ENCODE measurements at places on chromosomes 2 and 18.

- no peak for DNase-seq
Observed at GRCh38 chr2:173521450-173522192, 166.9 kb downstream of the CDCA7 start.

GRCh38 chr2:50273003-50273402 lies 758.9 kb downstream of the NRXN1 start:
- no peak for DNase-seq

DNA sequence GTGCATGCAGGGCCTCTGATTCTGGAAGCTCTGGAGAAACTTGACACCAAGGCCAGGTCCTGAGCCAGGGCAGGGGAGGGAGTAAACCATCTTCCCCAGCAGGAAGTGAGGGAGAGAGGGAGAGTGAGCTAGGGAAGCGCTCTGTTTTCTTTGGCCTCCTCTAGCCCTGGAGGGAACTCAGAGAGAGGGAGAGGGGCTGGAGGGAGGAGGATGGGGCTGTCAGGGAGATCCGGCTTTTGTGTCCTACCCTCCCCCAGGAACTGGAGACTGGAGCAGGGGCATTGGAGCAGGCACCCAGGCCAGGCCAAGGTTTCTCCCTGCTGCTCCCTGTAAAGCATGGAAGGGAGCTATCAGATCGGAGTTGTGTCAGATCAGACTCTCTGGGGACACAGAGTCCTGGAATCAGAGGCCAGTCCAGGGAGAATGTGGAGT lies 22.7 kb upstream of the PKDCC start:
- peak; percentile 64 for DNase-seq

- peak; percentile 64 for DNase-seq
Observed at GRCh38 chr2:235002198-235003095, 50.6 kb downstream of the SH3BP4 start.

GRCh38 chr2:36663295-36663694 lies 33.2 kb upstream of the VIT start:
- DNase-seq, result no peak

DNA sequence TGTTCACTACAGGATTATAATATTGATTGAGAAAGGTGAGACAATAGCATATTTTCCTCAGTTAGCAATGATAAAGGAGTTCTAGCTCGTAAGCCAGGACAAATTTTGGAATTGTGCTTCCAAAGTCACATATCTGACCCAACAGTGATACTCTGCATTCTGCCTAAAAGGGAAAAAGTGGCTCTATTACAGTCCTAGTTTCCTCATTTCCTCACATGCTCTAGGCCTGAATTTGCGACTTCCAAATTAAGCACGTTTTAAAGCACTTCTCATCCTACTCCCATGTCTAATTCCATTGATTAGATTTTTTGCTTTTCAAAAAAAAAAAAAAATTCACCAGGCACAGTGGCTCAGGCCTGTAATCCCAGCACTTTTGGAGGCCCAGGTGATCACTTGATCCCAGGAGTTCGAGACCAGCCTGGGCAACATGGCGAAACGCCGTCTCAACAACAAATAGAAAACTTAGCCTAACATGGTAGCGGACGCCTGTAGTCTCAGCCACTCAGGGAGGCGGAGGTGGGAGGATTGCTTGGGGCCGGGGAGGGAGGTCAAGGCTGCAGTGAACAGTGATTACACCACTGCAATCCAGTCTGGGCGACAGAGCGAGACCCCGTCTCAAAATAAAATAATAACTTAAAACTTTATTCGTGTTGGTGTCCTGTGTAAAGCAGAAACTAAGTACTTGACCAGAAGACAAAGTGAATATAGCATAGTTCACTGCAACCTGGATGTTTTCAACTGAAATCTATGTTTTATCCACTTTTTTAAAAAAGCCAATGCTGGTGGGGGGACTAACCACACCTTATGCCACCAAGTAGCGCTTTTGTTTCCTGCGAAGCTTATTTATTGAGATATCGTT lies 1.5 kb downstream of the ESCO1 start:
- no peak for DNase-seq

DNA sequence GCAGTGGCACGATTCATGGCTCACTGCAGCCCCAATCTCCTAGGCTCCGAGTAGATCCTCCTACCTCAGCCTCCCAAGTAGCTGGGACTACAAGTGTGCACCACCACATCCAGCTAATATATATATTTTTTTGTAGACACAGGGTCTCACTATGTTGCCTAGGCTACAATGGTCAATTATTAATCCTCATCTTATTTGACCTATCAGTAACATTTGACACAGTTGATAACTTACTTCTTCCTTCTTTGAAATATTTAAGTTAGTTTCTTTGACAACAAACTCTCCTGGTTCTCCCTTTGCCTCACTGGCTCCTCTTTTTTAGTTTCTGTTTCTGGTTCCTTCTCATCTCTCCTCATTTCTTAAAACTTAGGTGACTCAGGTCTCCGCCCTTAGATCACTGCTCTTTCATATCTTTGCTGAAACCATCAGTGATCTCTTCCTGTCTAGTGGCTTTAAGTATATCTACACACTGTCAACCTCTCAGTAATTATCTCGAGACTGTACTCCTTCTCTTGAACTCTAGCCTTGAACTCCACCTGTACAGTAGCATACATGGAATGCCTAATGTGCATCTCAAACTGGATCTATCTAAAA lies 11.5 kb downstream of the PGAP1 start:
- DNase-seq, result no peak

DNA sequence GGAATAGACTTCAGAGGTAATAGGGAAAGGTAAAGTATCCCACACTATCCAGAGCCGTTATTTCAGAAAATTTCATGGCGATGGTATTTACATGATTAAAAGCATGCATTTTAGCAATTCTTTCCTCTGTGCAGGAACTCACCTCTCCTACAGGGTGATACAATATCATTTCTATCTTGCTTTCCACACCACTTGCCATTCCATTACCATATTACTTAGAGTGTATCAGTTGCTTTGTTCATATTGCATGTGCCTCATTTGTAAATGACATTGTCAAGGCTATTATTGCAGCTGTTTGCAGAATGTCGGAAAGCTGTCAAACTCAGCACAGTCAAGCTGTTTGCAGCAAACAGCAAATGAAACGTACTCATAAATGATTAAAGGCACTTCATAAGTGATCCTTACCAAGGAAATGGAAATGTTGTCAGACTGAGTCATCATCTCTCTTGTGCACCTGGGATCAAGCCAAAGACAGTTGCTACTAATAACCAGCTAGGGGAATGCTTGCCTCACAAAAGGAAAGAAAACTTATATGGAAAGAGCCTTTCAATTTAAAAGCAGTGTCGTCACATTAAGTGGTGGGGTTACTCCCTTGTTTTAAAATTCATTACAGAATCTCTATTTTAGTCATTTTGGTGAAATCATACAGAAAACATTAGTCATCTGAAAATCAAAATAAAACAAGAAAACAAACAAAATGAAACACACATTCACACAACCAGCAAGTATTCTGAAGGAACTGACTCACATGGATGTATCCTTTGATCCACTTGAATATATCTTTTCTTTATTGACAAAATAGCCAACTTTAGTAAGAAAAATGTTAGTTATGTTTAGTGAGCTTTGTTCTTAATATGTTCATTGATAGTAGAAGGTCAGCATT lies 1064.1 kb upstream of the CNTNAP5 start:
- DNase-seq, result peak; percentile 50

DNA sequence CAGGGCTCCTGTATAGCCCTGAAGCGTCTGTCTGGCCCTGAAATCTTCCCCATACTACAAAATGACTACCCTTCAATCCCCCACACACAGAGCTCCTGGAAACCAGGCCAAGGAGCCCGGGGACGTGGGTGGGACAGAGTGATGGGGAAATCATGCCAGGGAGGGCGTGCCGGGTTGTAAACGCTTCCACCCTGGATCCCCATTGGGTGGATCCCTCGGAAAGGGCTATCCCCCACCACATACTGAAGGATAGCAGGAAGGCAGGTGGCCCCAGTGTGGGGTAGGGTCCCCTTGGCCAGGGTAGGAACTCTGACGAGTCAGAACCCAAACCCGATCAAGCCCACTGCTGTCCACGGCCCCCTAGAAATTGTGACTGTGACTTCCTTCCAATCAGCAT lies 91.7 kb downstream of the INHBB start:
- no peak for DNase-seq

Data from fibroblast of mammary gland (primary cell).